ENCODE measurements at places on chromosomes 3 and 15. TPM values are rescaled to one million over a fixed set of nuclear protein-coding genes. Genes with fewer than 3 reads are reported as not detected.
A peak's percentile ranks its signal among the peaks of the same experiment; 100 is the strongest.

DNA sequence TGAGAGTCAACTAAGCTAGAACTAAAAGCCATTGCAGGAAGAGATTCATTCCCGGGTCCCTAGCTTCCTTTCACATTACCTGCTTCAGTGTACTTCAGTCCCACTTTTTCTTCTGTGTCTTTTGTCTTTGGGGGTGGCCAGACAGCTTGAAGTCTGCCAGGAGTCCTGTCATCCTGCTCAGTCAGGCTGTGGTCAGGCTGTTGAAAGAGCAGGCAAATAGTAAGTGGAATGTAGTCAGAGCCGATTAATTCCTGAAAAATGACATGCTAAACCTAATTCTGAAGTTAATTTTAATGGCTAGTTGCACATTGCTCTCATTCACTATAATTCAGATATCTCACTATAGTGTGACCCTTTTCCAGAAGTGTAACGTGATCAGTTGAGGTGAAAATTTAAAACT, 129.6 kb downstream of the FMN1 start:
- H3K27ac ChIP-seq = no peak overlapping the region
- H3K36me3 ChIP-seq = no peaks in the 10 kb centered on the region

- no peak overlapping the region for H3K27ac ChIP-seq
- H3K27me3 ChIP-seq = no peaks in the 10 kb centered on the region
These were observed 972.0 kb downstream of the TUSC7 start for GRCh38 chr3:117681619-117682018.

- peaks cover 18% of the 10 kb centered on the region for H3K4me1 ChIP-seq
- peak; percentile 57 for DNase-seq
- H3K27ac ChIP-seq = no peak overlapping the region
- H3K4me3 ChIP-seq = no peak overlapping the region
These were observed 7.2 kb downstream of the CCDC80 start for GRCh38 chr3:112633757-112634156.

DNA sequence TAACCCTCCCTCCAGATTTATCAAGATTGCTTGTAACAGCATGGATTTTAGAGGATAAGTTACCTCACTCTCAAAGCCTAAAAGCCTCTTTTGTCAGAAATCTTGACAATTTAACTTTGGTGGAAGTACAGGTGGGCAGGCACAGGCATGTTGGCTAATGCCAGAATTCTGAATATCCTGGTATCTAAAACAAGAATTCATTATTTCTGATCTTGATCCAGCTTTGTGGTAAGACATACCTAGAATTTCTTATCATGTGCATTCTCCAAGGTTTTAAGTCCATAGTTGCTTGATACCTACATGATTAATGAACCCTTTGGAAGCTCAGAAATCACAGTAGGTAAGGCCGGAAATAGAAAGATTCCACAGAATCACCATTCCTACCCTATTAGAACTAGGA, 109.9 kb upstream of the TTC14 start:
- H3K4me3 ChIP-seq = no peak overlapping the region
- no peak for DNase-seq
- no peak overlapping the region for H3K27ac ChIP-seq

DNA sequence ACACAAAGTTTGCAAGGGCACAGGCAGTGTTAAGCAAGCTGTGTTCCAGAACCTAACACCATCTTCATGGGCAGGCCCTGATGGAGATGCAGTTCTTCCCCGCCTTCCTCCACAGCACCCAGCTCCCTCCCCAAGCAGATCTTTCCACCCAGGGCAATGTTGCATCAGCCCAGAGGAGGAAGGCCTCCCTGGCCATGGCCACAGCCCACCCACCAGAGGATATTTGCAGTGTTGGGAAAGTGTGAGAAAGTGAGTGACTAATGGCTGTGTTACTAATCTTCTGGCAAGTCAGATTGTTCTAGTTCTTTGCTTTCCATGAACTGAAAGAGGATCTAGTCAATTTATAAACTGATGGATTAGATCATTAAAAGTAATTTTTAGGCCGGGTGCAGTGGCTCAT, 42.0 kb upstream of the ATP10A start:
- no peaks in the 10 kb centered on the region for H3K36me3 ChIP-seq
- H3K27ac ChIP-seq = no peak overlapping the region
- no peaks in the 10 kb centered on the region for H3K27me3 ChIP-seq
- peaks cover 44% of the 10 kb centered on the region for H3K4me1 ChIP-seq

- H3K4me3 ChIP-seq = no peak overlapping the region
- no peaks in the 10 kb centered on the region for H3K4me1 ChIP-seq
- peaks cover 17% of the 10 kb centered on the region for H3K27me3 ChIP-seq
- DNase-seq = no peak
- no peak overlapping the region for H3K27ac ChIP-seq
These were observed 36.1 kb downstream of the PCSK6 start for GRCh38 chr15:101453123-101454120.

DNA sequence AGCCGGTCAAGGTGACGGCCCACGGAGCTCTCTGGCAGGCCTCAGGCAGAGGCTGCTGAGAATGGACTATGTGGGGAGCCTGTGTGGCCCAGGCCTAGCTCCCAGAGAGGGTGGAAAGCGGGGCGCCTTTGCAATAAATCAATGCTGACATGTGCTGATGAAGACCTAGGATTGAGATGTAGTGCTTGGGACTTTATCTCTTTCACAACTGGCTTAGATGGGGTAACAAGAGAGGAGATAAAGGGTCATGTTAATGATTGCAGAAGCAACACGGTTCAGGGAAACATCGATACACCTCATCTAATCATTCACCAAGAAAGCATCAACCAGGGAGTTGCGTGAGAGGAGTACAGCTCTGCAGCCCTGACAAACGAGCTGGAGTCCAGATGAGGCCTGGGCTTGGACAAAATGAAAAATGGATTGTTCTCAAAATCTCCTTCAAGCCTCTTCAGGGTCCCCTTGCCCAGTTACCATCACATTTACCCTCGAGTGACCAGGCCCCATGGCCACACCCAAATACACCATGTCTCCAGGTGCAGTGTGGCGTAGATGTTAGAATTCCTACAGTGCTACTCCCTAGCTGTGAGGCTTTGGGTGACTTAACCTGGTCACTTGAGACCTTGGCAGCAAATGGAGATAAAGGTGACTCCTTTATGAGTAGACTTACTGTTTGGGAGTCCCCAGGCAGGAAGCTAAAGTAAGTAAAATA, 146.4 kb upstream of the LIPC start:
- DNase-seq = peak; percentile 38
- no peaks in the 10 kb centered on the region for H3K27me3 ChIP-seq
- H3K27ac ChIP-seq = no peak overlapping the region
- H3K4me3 ChIP-seq = no peak overlapping the region
- peaks cover 10% of the 10 kb centered on the region for H3K4me1 ChIP-seq

GRCh38 chr15:59053482-59053881, 51.5 kb upstream of the CCNB2 start:
- DNase-seq = no peak
- H3K4me1 ChIP-seq = no peaks in the 10 kb centered on the region
- no peak overlapping the region for H3K4me3 ChIP-seq
- no peaks in the 10 kb centered on the region for H3K27me3 ChIP-seq

DNA sequence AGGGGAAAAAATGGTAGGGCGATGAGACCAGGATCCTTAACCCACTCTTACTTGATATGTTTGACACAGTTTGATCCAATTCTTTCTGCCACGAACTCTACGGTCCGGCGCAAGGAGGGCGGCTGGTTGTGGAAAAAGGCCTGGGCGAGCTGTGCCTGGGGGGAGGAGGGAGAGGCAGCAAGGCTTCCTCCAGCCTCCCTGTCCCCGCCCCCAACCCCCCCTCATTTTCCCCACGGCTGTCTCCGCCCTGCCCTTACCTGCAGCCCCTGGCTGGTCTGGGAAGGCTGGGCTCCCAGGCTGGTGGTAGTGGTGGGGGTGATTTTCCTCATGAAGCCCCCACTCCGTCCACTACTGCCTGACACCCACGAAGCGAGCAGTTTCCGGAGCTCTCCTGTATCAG, 8.0 kb downstream of the CDAN1 start:
- no peaks in the 10 kb centered on the region for H3K27me3 ChIP-seq
- no peak overlapping the region for H3K4me3 ChIP-seq
- H3K4me1 ChIP-seq = no peaks in the 10 kb centered on the region
- no peak for DNase-seq

- H3K27me3 ChIP-seq = no peaks in the 10 kb centered on the region
- no peak overlapping the region for H3K27ac ChIP-seq
- H3K4me3 ChIP-seq = no peak overlapping the region
- H3K4me1 ChIP-seq = no peaks in the 10 kb centered on the region
- no peak for DNase-seq
These were observed 372.8 kb upstream of the TBL1XR1 start for GRCh38 chr3:177569875-177570657.

DNA sequence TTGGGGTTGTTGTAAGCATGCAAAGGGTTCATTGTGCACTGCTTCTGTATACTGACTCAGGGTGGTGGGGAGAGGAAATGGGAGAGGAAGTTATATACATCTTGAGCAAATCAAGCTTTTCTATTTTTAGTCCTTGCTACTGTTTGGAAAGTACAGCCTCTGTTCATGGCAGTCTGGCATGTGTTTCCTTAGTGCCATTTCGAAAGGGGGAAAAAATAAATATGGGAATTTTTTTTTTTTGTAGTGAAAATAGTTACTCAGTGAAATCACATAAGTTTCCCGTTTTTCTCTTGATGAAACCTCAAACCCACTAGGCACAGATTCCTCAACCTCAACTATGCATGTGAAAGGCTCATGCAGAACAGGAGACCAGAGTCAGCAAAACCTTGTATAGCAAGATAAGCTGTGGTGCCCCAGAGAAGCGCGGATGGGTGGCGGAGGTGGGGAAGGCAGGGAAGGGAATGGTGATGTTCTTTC, 353.3 kb downstream of the LPP start:
- no peak overlapping the region for H3K27ac ChIP-seq

DNA sequence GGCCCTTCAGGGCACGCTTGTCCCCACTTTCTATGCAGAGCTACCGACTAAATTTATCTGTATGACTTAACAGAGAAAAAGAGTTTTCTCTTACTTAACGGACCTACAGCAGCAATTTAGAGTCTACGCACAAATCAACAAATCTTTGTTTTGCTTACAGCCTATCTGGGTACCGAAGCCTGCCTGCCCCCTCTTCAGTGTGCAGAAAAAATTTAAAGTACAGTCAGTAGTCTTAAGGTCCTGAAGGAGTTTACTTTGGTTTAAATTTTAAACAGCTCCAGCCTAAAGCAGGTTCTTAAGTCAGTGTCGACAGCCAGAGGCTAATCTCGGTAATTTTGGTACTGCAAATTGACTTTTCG, 570 bp downstream of the SACM1L start:
- H3K4me3 ChIP-seq = peak overlapping the region; percentile 95
- no peaks in the 10 kb centered on the region for H3K27me3 ChIP-seq
- H3K36me3 ChIP-seq = peaks cover 19% of the 10 kb centered on the region
- peak overlapping the region; percentile 68 for H3K27ac ChIP-seq
- H3K4me1 ChIP-seq = peaks cover 11% of the 10 kb centered on the region
- DNase-seq = no peak

GRCh38 chr15:60423537-60423936, 25.8 kb upstream of the ANXA2 start:
- DNase-seq = peak; percentile 88
- H3K27ac ChIP-seq = peak overlapping the region; percentile 18
- H3K27me3 ChIP-seq = no peaks in the 10 kb centered on the region
- no peak overlapping the region for H3K4me3 ChIP-seq

- H3K27me3 ChIP-seq = no peaks in the 10 kb centered on the region
- no peak overlapping the region for H3K27ac ChIP-seq
- H3K36me3 ChIP-seq = no peaks in the 10 kb centered on the region
- peak; percentile 71 for DNase-seq
- H3K4me1 ChIP-seq = no peaks in the 10 kb centered on the region
- no peak overlapping the region for H3K4me3 ChIP-seq
These were observed 10.6 kb upstream of the PARL start for GRCh38 chr3:183895296-183895695.

DNA sequence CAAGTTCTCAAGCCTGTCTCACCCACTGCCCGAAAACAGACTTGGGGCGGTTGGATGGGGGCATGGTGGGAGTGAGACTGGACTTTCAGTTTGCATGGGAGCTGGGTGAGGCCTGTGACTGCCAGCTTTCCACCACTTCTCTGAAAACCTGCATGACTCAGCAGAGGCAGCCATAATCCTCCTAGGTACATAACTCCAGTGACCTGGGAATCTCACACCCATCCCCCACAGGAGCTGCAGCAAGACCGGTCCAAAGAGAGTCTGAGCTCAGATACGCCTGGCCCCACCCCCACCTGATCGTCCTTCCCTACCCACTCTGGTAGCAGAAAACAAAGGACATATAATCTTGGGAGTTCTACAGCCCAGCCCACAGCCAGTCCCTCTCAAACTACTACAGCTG, 107.2 kb downstream of the NSMCE3 start:
- DNase-seq = no peak
- H3K27me3 ChIP-seq = peaks cover 22% of the 10 kb centered on the region
- no peak overlapping the region for H3K4me3 ChIP-seq
- H3K4me1 ChIP-seq = peaks cover 15% of the 10 kb centered on the region

- no peaks in the 10 kb centered on the region for H3K27me3 ChIP-seq
- no peak overlapping the region for H3K4me3 ChIP-seq
- no peak overlapping the region for H3K27ac ChIP-seq
These were observed 139.1 kb downstream of the DMXL2 start for GRCh38 chr15:51483520-51483919.

DNA sequence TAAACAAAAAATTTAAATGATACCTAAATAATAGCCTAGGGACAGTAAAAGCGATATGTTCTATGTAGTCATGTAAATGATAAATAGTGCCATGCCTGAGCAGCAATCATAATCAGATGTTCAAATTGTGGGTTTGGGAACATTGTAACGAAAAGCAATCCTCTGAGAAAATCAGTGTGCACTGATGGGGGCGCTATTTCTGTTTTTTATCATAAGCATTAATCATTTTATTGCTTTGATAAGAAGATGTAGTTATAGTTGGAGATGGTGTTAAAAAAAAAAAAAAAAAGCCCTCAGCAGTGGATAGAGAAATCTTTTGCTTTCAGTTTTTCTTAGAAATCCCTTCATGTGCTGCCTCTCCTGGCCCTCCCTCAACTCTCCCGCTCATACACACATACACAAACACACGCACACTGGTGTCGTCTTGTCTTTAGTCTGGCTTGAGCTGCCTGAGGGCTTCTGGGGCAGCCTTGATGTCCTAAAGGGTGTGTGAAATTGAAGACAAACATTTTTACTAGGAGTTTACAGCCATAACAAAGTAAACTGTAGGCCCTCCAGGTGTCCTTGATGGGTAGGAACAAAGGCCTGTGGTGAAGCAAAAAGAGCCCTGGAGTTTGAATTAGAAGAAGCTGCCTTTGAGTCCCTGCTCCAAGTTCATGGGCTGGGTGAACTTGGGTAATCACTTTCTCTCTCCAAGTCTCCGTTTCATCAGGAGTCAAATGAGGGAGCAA, 428.1 kb downstream of the SOX2 start:
- H3K4me1 ChIP-seq = no peaks in the 10 kb centered on the region
- DNase-seq = no peak
- no peak overlapping the region for H3K27ac ChIP-seq

GRCh38 chr3:194315088-194315964, 35.8 kb downstream of the CPN2 start:
- peak overlapping the region; percentile 64 for H3K4me3 ChIP-seq
- peak; percentile 89 for DNase-seq
- no peak overlapping the region for H3K27ac ChIP-seq
- peaks cover 17% of the 10 kb centered on the region for H3K36me3 ChIP-seq
- H3K27me3 ChIP-seq = no peaks in the 10 kb centered on the region

Gene GOLGA6A
- not detected for total RNA-seq

Gene TRPC1
- total RNA-seq = 1.7 TPM

Gene GPR87
- 14.5 TPM for total RNA-seq

Gene OR5K2
- not detected for total RNA-seq

Gene CD200R1
- not detected for total RNA-seq

Gene MFAP1
- total RNA-seq = 18.5 TPM

Gene PAQR5
- 16.5 TPM for total RNA-seq

Gene EPHA3
- total RNA-seq = 0.33 TPM

Gene DNAH12
- not detected for total RNA-seq

Measured in PC-3 (cell line).